Umbilical cord (tissue), 2 donors: ENCODE measurements at places on chromosomes 7 and 10. TPM values are rescaled to one million over a fixed set of nuclear protein-coding genes. Genes with fewer than 3 reads are reported as not detected.

DNA sequence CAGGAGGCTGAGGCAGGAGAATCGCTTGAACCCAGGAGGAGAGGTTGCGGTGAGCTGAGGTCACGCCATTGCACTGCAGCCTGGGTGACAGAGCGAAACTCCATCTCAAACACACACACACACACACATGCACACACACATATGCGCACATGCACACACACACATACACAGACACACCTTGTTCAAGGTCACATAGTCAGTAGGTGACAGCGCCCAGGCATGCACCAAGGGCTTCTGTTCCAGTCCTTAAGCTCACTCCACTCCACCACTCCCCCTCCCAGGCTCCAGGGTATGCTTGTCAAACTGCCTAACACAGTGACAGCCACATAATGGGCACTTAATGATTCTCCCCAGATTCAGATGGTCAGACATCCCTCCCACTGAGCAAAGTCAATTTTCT, 37.0 kb downstream of the KCNMA1 start:
- no peak for DNase-seq

- peak; percentile 3 for DNase-seq
Measured at GRCh38 chr7:156496363-156496769, 144.2 kb upstream of the RNF32 start.

DNA sequence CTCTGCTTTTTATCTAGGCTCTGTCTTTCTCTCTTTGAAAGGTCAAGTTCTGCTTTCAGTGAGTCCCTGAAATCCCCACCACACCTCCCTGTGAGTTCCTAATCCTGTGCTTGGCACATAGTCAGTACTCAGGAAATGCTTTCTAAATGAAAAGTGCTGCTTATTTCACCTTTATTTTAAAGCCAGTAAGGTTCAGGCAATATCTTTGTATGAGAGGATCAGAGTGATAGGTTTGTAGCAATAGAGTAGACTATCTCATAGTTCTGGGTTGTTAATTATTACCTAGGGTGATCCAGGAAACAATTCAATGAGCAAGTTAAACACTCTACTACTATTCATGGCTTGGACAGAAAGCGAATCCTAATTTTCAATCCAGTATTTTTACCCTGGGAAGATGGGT, 7.4 kb upstream of the LAMB1 start:
- DNase-seq: no peak

DNA sequence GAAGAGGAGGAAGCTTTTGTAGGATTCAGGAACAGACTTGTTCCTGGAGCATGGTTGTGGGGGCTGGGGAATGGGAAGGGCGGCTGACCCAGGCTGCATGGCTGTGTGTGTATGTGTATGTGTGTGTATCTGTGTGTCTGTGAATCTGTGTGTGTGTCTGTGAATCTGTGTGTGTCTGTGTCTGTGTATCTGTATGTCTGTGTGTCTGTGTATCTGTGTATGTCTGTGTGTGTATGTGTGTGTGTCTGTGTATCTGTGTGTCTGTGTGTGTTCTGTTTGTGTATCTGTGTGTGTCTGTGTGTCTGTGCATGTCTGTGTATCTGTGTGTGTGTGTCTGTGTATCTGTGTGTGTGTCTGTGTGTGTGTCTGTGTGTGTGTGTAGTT, 6.6 kb upstream of the STX1A start:
- no peak for DNase-seq

DNA sequence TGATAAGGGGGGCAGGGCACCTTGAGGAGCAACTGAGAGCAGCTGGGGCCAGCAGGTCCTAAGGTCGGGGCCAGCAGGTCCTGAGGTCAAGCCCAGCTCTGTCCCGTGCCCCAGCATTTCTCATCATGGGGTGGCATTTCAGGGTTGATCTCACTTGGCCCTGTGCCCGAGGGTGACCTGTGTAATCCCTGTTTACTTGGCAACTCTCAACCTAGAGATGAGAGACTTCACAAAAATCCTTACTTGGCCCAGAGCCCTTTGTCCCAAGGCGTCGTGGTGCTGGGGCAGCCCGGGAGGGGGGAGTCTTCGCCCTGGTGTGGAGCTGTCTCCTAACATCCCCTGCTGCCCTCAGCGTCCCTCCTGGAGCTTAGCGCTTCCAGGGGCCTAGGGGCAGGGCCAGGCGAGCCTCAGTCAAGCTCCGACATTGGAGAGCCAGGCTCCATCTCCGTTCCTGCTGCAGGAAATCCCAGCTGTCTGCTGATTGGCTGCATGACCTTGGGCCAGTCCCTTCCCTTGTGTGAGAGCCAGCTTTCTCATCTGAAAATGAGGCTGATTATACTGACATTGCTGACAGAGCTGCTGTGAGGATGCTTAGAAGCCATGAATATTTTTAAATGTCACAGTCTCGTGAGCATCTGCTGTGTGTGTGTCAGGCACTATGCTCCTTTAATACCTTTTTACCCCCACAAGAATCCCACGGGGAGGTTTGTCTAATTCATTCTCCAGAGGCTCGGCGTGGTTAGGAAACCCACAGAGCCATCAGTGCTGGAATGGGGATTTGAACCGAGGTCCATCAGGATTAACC, 94.3 kb downstream of the ZMIZ1 start:
- no peak for DNase-seq

DNA sequence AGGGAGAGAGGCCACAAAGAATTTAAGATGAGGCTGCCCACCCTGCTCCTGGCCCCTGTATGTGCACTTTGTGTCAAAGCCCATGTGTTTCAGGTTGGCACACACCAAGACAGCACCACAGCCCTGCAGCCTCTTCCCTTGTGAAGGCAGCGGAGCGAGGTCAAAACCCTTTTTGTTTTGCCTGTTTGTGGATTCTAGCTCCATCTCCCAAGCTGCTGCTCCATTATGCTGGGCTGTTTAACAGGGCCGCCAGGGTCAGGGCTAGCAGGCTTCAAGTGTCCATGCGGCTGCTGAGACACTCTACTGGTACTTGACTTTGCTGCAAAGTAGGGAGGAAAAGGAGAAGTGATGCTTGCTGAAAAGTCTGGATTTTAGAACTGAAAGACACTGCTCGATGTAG, 142.3 kb upstream of the EFCAB10 start:
- DNase-seq: no peak

GRCh38 chr7:46784732-46785131, 797.2 kb downstream of the TNS3 start:
- DNase-seq: no peak

DNA sequence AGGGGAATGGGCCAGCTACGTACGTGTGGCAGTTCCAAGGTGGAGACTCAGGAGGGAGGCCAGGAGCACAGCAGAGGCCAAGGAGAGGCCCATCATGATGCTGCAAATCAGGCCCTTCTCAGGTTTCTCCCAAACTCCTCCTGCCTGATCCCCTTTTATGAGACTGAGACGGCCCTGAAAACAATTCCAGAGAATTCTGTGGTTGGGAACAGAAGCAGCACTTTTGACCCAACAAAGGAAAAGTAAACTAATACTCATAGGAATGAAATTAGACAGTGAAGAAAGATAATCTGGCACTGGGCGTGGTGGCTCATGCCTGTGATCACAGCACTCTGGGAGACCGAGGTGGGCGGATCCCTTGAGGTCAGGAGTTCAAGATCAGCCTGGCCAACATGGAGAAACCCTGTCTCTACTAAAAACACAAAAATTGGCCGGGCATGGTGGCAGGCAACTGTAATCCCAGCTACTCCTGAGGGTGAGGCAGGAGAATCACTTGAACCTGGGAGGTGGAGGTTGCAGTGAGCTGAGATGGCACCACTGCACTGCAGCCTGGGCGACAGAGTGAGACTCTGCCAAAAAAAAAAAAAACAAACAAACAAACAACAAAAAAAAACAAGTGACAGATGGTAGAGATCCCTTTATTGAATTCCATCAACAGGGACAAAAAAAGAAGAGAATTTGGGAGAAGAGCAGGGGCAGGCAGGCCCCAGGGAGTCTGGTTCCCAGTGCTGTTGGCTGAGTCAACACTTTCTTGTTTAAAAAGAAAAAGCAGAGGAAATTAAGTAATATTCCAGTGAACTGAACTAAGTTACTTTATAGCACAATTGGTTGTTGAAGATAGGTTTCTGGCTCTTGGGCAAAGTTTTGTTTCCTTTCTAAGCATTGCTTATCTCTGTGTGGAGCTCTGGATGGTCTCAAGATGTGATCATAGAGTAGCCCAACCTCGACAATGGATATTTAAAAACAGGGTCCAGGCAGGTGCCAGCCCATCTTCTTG, at the start of gene CCL26:
CCL26 (minus strand) TSS at position 131 of the 997 bp plus-strand sequence; CDS start at position 96, 35 bp downstream.
- DNase-seq: peak; percentile 20

HOXA9 gene
- 18.8 TPM for total RNA-seq

LRRN3 gene
- total RNA-seq: 4.3 TPM

LIPN gene
- total RNA-seq: not detected

NKX6-2 gene
- not detected for total RNA-seq
